ENCODE measurements at places on chromosomes 16 and 17. TPM values are rescaled to one million over a fixed set of nuclear protein-coding genes. Genes with fewer than 3 reads are reported as not detected.

DNA sequence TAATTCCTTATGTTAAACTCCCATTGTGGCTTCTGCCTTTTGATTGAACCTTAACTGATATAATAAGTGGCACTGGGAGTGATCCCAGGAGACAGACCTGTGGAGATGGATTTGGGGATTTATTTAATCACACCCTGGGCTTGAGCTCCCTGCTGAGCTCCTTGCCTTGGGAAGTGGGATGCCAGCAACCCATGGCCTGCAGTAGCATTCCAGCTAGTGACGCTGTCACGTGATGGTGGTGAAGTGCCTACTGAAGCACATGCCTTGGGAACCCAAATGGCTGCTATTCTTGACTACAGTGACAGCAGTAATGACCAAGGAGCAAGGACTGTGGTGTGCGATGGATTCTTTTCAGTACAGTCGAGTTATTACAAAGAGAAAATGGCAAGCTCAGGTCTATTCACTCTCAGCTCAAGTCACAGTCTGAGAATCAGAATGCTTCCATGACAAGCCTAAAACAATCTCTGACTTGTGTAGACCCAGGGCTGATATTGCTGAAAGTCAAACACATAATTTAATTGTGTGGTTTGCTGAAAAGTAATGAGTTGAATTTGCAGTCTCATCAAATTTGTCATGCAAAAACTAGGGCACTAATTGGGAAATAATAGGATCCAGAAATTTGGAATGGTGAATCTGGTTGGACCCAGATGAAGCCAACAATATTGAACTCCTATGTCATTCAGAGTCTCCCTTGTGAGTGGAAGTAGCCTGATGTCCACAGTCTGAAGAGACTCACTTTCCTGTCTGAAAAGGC lies 47.1 kb downstream of the BCL7C start:
- H3K27ac ChIP-seq = no peak overlapping the region
- no peak for DNase-seq
- no peak overlapping the region for H3K4me3 ChIP-seq
- H3K36me3 ChIP-seq = no peaks in the 10 kb centered on the region
- no peaks in the 10 kb centered on the region for H3K27me3 ChIP-seq

GRCh38 chr17:36715951-36716350 lies 114.6 kb downstream of the MRM1 start:
- no peaks in the 10 kb centered on the region for H3K27me3 ChIP-seq
- H3K4me3 ChIP-seq = no peak overlapping the region
- no peak overlapping the region for H3K27ac ChIP-seq
- DNase-seq = no peak
- H3K36me3 ChIP-seq = no peaks in the 10 kb centered on the region

GRCh38 chr17:4584101-4584916 lies at the start of gene SMTNL2:
SMTNL2 (plus strand) TSS chr17:4584529; CDS start chr17:4584606, 77 bp downstream.
- H3K27me3 ChIP-seq = no peaks in the 10 kb centered on the region
- no peak within 1 kb of the TSS for H3K27ac ChIP-seq
- DNase-seq = no peak
- H3K4me1 ChIP-seq = no peaks in the 10 kb centered on the region

DNA sequence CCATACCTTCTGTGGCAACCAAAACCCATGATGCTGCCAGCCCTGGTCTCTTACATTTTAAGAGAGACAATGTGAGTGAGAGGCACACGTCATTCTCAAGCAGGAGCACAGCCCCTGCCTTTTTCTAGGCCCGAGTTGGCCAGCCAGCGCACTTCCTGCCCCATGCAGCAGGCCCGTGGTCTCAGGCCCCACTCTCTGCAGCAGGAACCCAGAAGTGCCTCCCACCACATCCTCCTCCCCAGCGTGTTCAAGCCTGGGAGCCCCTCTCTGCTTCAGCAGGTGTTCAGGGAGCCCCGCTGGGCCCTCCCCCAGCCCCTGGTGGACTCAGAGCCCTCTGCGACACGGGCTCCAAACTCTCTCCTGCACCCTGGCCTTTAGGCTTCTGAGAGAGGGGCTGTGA lies 30.5 kb downstream of the ITGAE start:
- H3K4me1 ChIP-seq = no peaks in the 10 kb centered on the region
- H3K27me3 ChIP-seq = no peaks in the 10 kb centered on the region
- no peak overlapping the region for H3K27ac ChIP-seq
- no peak overlapping the region for H3K4me3 ChIP-seq
- no peak for DNase-seq
- H3K36me3 ChIP-seq = no peaks in the 10 kb centered on the region

DNA sequence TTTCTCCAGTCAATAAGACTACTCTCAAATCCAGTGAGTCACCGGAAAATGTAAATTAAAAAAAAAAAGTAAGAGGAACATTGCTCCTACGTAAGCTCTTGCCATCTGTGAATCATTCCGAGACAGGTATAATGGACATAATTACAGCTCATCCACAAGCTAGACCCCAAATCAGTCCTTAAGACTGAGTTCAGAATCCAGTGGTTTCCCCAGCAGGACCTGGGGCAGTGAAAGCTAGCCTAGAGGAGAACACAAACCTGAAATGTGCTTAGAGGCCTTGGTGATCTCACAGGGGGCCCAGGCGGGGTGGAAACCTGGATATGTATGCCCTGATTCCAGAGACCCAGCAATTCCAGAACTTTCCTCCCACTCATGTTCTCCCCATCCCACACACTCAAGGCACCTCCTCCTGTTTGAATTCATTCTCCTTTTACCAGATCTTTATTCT lies 132.0 kb downstream of the COPRS start:
- no peaks in the 10 kb centered on the region for H3K36me3 ChIP-seq
- H3K4me1 ChIP-seq = no peaks in the 10 kb centered on the region
- no peak overlapping the region for H3K4me3 ChIP-seq

GRCh38 chr17:64767269-64767997 lies 105.3 kb upstream of the SMURF2 start:
- no peak overlapping the region for H3K4me3 ChIP-seq
- DNase-seq = no peak
- no peak overlapping the region for H3K27ac ChIP-seq
- no peaks in the 10 kb centered on the region for H3K36me3 ChIP-seq

GRCh38 chr16:81746566-81746965 lies 32.5 kb upstream of the PLCG2 start:
- H3K4me3 ChIP-seq = peak overlapping the region; percentile 38
- H3K27ac ChIP-seq = no peak overlapping the region
- H3K4me1 ChIP-seq = peaks cover 5% of the 10 kb centered on the region
- no peak for DNase-seq

- H3K4me1 ChIP-seq = peaks cover 17% of the 10 kb centered on the region
- peak within 1 kb of the TSS; percentile 65 for H3K4me3 ChIP-seq
- peaks cover 25% of the 10 kb centered on the region for H3K36me3 ChIP-seq
- H3K27me3 ChIP-seq = no peaks in the 10 kb centered on the region
- peak within 1 kb of the TSS; percentile 86 for H3K27ac ChIP-seq
Measured at GRCh38 chr17:75764711-75765421, at the start of gene GALK1. GALK1 (minus strand) TSS chr17:75765192; CDS start chr17:75765136, 56 bp downstream.

DNA sequence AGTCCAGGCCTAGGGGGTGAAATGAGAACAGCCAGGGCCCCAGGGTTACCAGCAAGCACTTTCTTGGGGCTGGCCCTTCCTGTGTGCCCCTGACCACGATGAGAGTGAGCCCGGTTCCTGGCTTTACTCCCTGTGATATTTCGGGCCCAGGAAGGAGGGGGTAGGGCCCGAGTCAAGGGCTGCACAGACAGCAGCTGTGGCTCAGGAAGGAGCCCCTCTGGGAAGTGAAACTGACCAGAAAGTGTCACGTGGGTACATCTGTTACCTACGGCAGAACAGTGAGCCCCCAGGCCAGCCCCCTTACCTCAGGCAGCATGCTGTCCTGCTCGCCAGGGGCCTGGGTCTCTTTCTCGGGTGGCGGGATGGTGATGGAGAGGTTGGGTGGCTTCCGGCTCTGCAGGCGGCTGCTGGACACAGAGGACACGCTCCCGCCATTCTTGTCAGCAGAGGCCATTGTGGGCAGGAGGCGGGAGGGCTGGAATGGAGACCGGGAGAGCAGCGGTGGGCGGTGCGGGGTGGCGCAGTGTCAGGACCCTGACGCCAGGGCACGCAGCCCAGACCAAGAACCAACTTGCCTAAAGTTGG lies 13.8 kb downstream of the AANAT start:
- H3K4me1 ChIP-seq = no peaks in the 10 kb centered on the region
- H3K27ac ChIP-seq = peak overlapping the region; percentile 89
- no peaks in the 10 kb centered on the region for H3K27me3 ChIP-seq
- H3K36me3 ChIP-seq = peaks cover 33% of the 10 kb centered on the region

GRCh38 chr16:89921702-89922476 lies 1.3 kb upstream of the TUBB3 start:
- DNase-seq = no peak
- no peaks in the 10 kb centered on the region for H3K36me3 ChIP-seq
- peaks cover 45% of the 10 kb centered on the region for H3K27me3 ChIP-seq
- peak overlapping the region; percentile 34 for H3K4me3 ChIP-seq
- H3K4me1 ChIP-seq = peaks cover 59% of the 10 kb centered on the region

DNA sequence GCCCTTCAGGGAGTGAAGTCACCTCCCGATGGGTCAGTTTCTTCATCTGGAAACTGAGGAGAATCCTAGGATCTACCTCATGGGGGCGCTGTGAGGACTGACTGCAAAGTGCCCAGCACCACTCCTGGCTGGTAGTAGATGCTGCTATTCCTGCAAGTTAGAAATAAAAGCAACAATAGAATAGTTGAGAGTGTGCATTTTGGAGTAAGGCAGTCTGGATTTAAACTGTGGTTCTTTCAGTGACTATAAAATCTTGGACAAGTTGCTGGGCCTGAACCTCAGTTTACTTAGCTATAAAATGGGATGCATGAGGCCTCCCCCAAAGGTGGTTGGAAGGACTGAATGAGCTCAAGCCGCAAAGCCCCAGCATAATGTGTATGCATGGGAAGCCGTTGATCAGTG lies 70.6 kb downstream of the CYB5B start:
- no peak overlapping the region for H3K4me3 ChIP-seq
- no peaks in the 10 kb centered on the region for H3K4me1 ChIP-seq
- no peaks in the 10 kb centered on the region for H3K27me3 ChIP-seq
- no peak for DNase-seq
- no peaks in the 10 kb centered on the region for H3K36me3 ChIP-seq

GRCh38 chr17:70622368-70623260 lies 453.3 kb downstream of the KCNJ2 start:
- H3K27ac ChIP-seq = no peak overlapping the region
- no peaks in the 10 kb centered on the region for H3K27me3 ChIP-seq
- no peak for DNase-seq
- no peaks in the 10 kb centered on the region for H3K4me1 ChIP-seq

GRCh38 chr17:44004077-44004760 lies at the start of gene NAGS:
NAGS (plus strand) TSS chr17:44004622; CDS start chr17:44004664, 42 bp downstream.
- DNase-seq = no peak
- peaks cover 41% of the 10 kb centered on the region for H3K4me1 ChIP-seq
- H3K4me3 ChIP-seq = peak within 1 kb of the TSS; percentile 4
- H3K27ac ChIP-seq = no peak within 1 kb of the TSS
- peaks cover 3% of the 10 kb centered on the region for H3K36me3 ChIP-seq

DNA sequence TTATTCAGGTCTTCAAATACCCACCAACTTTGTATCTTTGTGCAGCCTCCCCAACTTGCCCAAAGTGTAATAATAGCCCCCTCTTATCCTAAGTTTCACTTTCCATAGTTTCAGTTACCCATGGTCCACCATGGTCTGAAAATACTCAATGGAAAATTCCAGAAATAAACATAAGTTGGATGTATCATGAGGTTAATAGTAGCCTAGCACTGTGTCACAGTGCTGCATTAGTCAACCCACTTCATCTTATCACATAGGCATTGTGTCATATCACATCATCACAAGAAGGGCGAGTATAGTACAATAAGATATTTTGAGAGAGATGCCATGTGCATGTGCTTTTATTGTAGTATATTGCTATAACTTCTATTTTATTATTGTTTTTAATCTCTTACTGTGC lies 21.9 kb downstream of the OMG start:
- no peaks in the 10 kb centered on the region for H3K27me3 ChIP-seq
- no peak overlapping the region for H3K4me3 ChIP-seq
- peaks cover 19% of the 10 kb centered on the region for H3K4me1 ChIP-seq

DNA sequence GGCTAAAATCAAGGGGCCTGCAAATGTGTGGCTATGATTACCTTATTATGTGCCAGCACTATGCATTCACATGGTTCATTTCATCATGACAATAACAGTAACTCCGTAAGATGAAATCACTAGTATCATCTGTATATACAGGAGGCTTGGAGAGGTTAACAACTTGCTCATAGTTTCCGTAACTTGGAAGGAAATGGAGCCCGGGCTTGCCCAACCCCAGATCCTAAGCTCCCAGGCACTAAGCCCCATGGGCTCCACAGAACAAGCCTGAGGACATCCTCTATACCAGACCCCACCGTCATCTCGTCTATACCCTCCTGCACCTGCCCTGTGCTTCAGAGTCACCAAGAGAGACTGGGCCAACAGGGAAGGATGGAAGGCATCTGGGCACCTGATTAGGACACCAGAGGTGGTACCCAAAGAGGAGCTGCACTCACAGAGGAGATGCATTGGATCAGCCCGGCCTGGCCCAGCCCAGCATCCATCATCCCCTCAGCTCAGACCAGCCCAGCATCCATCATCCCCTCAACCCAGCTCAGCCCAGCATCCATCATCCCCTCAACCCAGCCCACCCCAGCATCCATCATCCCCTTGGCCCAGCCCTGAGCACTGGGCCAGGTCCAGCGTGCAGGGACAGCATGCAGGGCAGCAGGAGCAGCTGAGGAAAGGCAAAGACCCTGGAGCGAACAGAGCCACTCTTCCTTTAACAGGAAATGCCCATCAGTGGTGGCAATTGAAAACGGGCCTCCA lies 28.5 kb downstream of the NSMCE1 start:
- H3K36me3 ChIP-seq = no peaks in the 10 kb centered on the region
- H3K27me3 ChIP-seq = no peaks in the 10 kb centered on the region
- H3K4me1 ChIP-seq = no peaks in the 10 kb centered on the region
- DNase-seq = no peak

DNA sequence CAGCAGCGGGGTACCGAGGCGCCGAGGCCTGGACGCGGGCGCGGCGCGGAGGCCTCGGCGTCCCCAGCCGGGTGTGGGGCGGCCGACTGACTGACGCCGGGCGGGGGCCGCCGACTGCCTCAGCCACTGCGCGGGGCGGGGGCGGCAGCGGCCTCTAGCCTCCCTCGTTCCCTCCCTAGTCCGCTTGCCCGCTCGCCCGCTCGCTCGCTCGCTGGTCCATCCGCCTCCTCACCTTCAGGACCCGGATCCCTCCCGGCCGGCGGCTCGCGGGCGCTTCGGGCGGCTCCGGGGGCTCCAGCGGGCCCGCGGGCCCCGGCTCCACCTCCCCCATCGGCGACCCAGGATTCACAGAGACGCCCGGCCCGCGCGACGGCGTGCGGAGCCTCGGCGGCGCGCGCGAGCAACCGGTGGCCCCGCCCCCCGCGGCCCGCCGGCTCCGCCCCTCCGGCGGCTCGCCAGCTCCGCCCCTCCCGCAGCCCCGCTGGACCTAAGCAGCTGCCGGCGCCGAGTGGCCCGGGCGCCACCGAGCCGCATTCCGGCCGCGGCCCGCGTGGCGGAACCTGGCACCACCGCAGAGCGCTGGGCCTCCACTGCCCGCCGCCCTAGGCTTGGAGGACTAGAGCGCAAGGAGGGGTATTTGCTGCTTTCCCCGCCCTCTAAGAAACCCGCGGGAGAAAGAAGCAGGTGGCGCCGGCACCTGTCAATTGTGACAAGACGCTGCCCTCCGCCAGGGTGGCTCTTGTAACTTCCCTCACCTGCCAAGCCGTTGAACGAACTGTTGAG lies 773 bp downstream of the PHLPP2 start:
- DNase-seq = peak; percentile 39
- H3K4me3 ChIP-seq = peak overlapping the region; percentile 47
- H3K27ac ChIP-seq = peak overlapping the region; percentile 89
- H3K4me1 ChIP-seq = peaks cover 18% of the 10 kb centered on the region

TPSG1 gene
- 2.5 TPM for total RNA-seq

ZNF205 gene
- total RNA-seq = 23.1 TPM

CD7 gene
- 0.90 TPM for total RNA-seq

PDPK1 gene
- 32.3 TPM for total RNA-seq

CALB2 gene
- total RNA-seq = 16.8 TPM

STX1B gene
- total RNA-seq = 1.5 TPM

SOCS7 gene
- total RNA-seq = 17.3 TPM

CHD9NB gene
- total RNA-seq = 7.6 TPM

Measured in tibial nerve (tissue), 4 donors.